ENCODE measurements at places on chromosomes 12 and 14.

DNA sequence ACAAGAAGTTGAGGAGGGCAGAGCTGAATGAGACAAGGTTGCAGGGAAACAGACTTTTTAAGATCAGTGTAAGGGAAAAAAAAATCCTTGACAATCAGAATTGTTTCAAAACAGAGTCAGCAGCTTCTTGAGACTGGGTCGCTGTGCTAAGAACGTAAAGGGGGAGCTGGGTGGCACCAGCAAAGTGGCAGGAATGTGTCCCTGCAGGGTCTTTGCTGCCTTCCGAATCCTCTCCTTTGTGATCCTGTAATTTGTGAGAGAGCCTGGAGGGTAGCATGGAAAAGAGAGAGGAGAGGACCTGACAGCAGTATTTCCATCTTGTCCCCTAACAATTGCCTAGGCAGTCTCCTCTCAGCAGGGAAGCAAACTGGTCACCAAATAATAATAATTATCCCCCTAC is 472.8 kb downstream of the RGS6 start:
- DNase-seq, result no peak

- DNase-seq, result no peak
These were observed 393.3 kb upstream of the RPL10L start for GRCh38 chr14:47044841-47045240.

- no peak for DNase-seq
These were observed 124.6 kb upstream of the ATF7IP start for GRCh38 chr12:14240873-14241220.

DNA sequence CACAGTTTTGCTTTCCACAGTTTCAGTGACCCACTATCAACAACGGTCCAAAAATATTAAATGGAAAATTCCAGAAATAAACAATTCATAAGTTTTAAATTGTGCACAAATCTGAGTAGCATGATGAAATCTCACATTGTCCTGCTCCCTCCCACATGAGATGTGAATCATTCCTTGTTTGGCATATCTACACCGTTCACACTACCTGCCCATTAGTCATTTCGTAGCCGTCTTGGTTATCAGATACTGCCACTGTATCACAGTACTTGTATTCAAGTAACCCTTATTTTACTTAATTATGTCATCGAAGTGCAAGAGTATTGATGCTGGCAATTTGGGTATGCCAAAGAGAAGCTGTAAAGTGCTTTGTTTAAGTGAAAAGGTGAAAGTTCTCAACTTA is 145.3 kb downstream of the SLC5A8 start:
- no peak for DNase-seq

GRCh38 chr14:73727166-73727565 is 13.0 kb upstream of the PNMA1 start:
- DNase-seq, result no peak

DNA sequence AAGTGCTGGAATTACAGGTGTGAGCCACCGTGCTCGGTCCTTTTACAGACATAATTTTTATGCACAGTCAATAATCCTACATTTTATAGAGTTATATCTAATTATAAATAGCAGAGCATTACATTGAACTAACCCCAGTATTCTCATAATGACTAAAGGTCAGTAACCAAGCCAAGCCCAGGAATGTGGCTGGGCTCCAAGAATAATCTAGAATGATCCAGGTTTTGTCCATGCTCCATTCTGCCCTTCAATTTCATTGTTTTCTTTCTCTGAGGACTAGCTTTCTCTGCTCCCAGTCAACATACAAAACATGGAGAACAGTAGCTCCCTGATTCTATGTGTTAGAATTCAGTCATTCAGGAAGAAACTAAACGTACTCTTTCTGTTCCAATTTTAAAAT is 92.1 kb upstream of the KRR1 start:
- DNase-seq, result no peak

DNA sequence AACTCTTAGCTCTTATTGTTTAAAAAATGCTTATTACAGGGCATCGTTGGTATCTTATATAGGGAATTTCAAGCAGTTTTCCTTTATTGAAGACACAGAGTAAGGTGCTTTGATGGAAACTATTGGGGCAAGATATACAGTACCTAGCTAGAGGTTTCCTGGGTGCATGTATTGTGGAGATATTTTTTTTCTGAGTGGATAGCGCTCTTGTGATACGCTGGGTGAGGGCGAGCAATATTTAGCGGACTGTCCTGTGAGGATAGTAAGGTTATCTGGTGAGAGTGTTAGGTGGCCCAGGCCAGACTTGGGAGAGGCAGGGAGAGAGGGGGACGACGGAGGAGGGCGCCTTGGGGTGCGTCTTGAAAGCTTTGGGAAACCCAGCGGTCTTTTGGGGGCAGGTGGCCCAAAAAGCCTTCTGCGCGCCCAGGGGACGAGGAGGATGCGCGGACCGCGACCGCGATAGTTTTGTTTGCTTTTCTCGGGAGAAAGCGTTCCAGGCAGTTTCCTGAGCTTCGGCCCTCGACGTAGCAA is 596 bp upstream of the BICD1 start:
- no peak for DNase-seq

Measured in activated T-cell treated with anti-CD3 and anti-CD28 coated beads, Interleukin-2, amount 50 U/mL, for 24 hours (primary cell).